ENCODE measurements at places on chromosomes 7 and 10. TPM values are rescaled to one million over a fixed set of nuclear protein-coding genes. Genes with fewer than 3 reads are reported as not detected.

GRCh38 chr10:17241611-17242333 lies 13.7 kb downstream of the VIM start:
- DNase-seq: no peak

The ADARB2 gene
- total RNA-seq: 5.4 TPM

GRCh38 chr10:71713135-71714030 lies 6.2 kb downstream of the C10orf105 start:
- no peak for DNase-seq

DNA sequence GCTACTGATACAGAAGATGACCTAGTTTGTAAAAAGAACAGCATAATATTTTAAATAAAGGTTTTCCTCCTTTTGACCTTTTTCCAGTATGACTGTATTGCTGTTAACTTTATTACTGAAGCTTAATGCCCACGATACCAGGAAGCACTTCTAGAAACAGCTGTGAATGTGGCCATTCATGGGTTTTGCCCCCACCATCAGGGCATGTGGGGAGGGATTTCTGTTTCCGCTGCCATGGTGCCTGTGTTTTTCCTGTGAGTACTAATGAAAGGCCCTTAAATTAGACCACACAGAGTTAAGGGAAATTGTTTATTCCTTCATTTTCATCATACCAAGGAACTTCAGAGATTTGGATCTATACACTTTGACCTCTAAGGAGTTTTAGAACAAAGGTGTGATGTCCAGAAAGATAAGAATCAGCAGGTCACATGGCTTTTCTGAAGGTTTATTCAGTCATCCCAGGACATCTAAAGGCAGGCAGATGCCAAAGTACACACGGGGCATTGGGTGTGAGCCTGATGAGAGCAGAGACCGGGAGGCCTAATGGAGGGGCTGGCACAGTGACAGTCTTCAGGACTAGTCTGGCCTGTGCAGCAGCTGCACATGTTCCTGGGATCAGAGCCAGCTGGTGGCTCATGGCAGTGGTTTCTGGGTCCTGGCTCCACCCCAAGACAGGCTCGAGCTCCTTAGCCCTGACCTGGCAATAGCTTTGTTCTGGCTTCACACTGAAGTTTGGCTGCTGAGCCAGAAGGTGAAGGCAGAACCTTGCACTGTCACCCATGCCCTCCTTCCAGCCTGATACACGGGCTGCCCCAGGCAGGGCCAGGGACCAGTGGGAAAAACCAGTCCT lies 190.9 kb downstream of the REEP3 start:
- peak; percentile 96 for DNase-seq

GRCh38 chr10:127851661-127852194 lies 41.0 kb downstream of the CLRN3 start:
- DNase-seq: no peak

DNA sequence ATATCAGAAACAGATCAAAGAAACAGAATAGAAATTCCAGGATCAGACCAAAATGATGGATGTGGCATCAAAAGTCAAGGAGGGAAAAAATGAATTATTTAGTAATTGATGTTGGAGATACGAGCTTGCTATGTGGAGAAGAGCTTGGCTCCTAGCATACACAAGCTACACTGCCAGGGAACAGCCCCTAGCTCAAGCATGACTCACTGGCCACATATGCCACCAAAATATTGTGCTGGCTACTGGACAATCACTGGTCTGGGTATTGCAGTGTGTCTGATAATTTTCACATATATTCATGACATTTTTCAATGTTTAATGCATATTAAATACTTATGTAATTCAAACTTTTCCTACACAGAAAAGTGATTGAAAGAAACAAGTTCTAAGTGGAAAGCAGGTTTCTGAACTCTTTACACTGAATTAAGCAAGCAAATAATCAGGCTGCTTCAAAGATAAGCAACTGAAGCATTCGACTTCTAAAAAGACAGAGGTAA lies 59.3 kb downstream of the OAT start:
- no peak for DNase-seq

The GNGT1 gene
- not detected for total RNA-seq

- DNase-seq: no peak
Measured at GRCh38 chr10:54434782-54435181, 366.2 kb downstream of the PCDH15 start.

The ARF5 gene
- total RNA-seq: 105 TPM

DNA sequence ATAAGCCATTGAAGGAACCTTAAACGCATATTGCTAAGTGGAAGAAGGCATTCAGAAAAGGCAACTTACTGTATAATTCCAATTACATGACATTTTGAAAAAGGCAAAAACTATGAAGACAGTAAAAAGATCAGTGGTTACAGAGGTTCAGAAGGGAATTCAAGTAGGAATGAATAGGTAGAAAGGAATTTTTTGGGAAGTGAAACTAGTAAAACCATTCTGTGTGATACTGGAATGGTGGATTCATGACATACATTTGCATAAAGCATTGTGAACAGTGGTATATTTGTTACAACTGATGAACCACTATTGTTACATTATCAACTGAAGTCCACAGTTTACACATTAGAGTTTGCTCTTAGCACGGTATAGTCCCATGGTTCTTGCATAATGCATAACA lies 114.2 kb upstream of the GPR22 start:
- no peak for DNase-seq

The SYT15 gene
- total RNA-seq: 4.5 TPM

The TAF3 gene
- 3.8 TPM for total RNA-seq

The CASP7 gene
- 23.3 TPM for total RNA-seq

The AGR2 gene
- 3.0 TPM for total RNA-seq

GRCh38 chr10:86728056-86728455 lies 28.4 kb upstream of the BMPR1A start:
- no peak for DNase-seq

The DRGX gene
- total RNA-seq: 18.3 TPM

- no peak for DNase-seq
Measured at GRCh38 chr10:34895977-34896376, 80.9 kb upstream of the PARD3 start.

- DNase-seq: no peak
Measured at GRCh38 chr7:135169964-135170273, 588 bp downstream of the CYREN start.

DNA sequence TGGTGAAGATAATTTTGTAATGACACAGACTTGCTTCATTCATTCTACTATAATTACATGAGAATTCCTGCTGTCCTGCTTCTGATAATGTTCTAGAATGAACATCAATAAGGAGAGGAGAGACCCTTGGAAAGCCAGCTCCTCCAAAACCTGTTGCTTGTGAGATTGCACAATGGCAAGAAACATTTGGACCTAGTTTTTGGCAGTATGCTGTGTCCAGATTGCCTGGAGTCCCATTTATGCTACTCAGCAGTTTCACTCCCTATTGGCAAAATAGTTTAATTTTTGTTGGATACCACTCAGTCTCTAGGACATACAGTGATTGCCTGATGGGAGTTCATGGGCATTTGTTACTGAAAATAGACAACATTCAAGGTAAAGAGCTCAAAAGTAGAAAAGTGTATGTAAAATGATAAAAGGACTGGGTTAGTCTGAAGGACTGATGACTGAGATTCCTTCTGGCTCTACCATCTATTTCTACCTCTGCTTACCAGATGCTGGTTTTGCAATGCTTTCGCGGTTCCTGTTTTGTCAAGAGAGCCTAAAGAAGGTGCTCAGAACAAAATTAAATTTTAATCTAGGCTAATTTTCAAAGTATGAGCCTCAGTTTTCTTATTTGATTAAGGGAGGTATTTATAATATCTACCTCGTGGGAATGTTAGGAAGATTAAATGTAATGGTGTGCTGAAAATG lies 8.0 kb upstream of the ACTR3B start:
- DNase-seq: no peak

The CCZ1B gene
- 128 TPM for total RNA-seq

GRCh38 chr7:41107938-41108448 lies 594.9 kb downstream of the INHBA start:
- DNase-seq: no peak

- DNase-seq: no peak
Measured at GRCh38 chr7:3206771-3207191, 94.3 kb upstream of the SDK1 start.

The NEUROD6 gene
- total RNA-seq: 8.0 TPM

DNA sequence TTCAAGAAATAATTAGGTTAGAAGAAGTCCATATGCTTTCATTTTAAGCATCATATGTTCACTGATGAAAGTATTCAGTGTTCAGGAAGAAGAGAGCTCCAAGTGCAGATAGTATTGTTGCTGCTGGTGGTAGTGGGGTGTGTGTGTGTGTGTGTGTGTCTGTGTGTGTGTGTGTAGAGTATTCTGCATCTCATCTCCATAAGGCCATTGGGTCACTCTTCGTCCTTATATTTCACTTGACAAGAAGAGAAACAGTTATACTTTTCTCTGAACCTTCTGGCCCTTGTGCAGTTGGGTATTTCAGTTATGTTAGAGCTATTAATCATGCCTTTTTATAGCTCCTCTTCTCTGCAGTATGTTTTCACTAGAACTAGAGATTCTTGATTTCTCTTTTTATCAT lies 26.2 kb downstream of the ADAM22 start:
- DNase-seq: no peak

GRCh38 chr7:151349507-151349853 lies 7.9 kb downstream of the NUB1 start:
- DNase-seq: no peak

- no peak for DNase-seq
Measured at GRCh38 chr7:18336626-18337025, 158.9 kb upstream of the HDAC9 start.

GRCh38 chr10:17648243-17649035 lies 4.5 kb downstream of the STAM start:
- DNase-seq: no peak

The PLAU gene
- total RNA-seq: 4.7 TPM

- DNase-seq: no peak
Measured at GRCh38 chr10:75211007-75211691, 553 bp downstream of the VDAC2 start.

The FAM185A gene
- 14.4 TPM for total RNA-seq

The STMP1 gene
- 31.7 TPM for total RNA-seq

DNA sequence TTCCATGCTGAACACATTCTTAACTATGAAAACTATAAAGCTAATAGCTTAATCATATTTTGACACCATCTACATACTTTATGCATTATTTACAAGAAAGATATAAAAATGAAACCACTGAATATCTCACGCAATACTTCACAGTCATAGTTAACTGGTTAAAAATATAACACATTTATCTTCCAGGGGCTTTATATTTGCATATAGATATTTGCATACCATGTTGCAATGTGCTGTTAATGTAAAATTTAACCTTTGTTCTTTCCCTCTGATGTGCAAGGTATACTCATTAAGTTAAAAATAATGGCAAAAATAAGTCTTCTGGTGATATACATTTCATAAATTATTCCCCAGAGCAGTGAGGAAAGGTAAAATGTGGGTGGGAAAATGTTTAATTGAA lies 76.9 kb upstream of the MGMT start:
- DNase-seq: no peak

GRCh38 chr7:135620980-135621850 lies 41.1 kb upstream of the STMP1 start:
- peak; percentile 46 for DNase-seq

The CNNM1 gene
- 7.5 TPM for total RNA-seq

GRCh38 chr7:82164813-82165212 lies 278.8 kb downstream of the CACNA2D1 start:
- no peak for DNase-seq

DNA sequence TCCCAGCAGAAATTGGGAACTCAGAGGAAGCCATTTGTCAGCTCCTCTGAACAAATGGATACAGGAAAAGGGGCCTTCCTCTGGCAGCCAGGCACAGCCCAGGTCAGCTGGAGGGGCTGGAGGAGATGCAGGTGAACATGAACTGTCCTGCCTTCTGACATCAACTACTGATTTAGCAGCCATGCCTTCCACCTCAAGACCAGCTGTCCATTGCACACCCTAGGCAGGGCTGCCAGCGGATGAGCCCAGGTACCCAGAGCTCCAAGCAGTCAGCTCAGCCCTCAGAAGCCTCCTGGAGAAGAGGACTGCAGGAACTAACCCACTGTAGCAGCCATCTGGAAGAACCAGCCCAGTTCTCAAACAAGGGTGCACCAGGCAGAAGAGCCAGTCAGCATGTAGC lies 44.1 kb upstream of the GDF10 start:
- no peak for DNase-seq

The NEBL gene
- 157 TPM for total RNA-seq

DNA sequence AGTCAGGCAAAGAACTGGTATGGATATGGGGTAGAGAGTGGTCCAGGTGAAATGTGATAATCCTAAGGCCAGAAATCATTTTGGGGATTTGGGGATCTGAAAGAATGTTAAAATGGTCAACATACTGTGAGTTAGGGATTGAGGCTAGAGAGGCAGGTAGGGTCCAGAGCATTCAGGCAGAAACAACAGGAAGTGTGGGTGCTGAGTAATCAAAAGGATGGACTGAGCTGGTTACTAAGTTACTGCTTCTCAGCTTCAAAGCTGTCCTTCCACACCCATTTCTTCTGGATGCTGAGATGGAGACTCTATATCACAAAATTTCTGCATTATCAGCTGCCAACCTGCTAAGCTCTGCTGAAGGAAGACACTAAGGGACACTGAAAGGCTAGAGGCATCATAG lies 30.6 kb upstream of the PRKCQ start:
- DNase-seq: no peak

DNA sequence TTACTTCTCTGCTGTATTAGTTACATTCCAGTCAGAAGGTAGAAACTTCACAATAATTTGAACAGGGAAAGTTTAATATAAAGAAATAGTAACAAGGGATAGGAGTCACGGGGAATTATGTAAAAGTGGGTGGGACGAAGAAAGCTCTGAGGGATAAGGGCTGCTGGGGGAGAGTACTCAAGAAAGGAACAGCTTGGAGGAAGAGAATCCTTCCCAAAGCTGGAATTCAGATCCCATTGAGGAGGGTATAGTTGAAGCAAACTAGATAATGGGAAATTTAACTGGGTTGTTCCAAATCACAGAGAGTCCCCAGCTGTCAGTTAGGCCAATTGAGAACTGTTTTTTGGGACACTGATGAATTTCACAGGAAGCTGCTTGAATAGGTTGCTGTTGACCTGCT lies 53.2 kb upstream of the MACC1 start:
- no peak for DNase-seq

- no peak for DNase-seq
Measured at GRCh38 chr10:70115948-70116682, 16.5 kb downstream of the AIFM2 start.

GRCh38 chr7:26686448-26686981 lies 177.9 kb downstream of the SKAP2 start:
- DNase-seq: no peak

The TFR2 gene
- total RNA-seq: 7.0 TPM

GRCh38 chr7:150406567-150407421 lies 27.7 kb downstream of the ZNF775 start:
- no peak for DNase-seq

GRCh38 chr10:74084955-74085354 lies 65.7 kb downstream of the AP3M1 start:
- no peak for DNase-seq

The FOXP2 gene
- 27.5 TPM for total RNA-seq
